ENCODE measurements at places on chromosomes 5 and 9. TPM values are rescaled to one million over a fixed set of nuclear protein-coding genes. Genes with fewer than 3 reads are reported as not detected.

Gene TTC23L
- polyA plus RNA-seq, result 0.39 TPM

Gene PCDHB8
- polyA plus RNA-seq, result 0.56 TPM

Gene TAL2
- polyA plus RNA-seq, result not detected

Gene GLT6D1
- polyA plus RNA-seq, result not detected

Gene ACTL7B
- polyA plus RNA-seq, result not detected

Gene CCDC180
- polyA plus RNA-seq, result 3.8 TPM

- H3K4me3 ChIP-seq, result peak overlapping the region; percentile 60
- no peaks in the 10 kb centered on the region for H3K36me3 ChIP-seq
- no peak overlapping the region for H3K27ac ChIP-seq
- H3K4me1 ChIP-seq, result peaks cover 7% of the 10 kb centered on the region
- peak; percentile 63 for DNase-seq
Observed at GRCh38 chr5:74866596-74867162, 492 bp upstream of the FAM169A start.

GRCh38 chr5:90289837-90290236 is 119.7 kb downstream of the CETN3 start:
- no peaks in the 10 kb centered on the region for H3K4me1 ChIP-seq
- H3K4me3 ChIP-seq, result no peak overlapping the region
- no peaks in the 10 kb centered on the region for H3K36me3 ChIP-seq
- DNase-seq, result no peak
- no peak overlapping the region for H3K27ac ChIP-seq

GRCh38 chr5:32325062-32325461 is 12.3 kb upstream of the MTMR12 start:
- H3K4me1 ChIP-seq, result no peaks in the 10 kb centered on the region
- no peaks in the 10 kb centered on the region for H3K36me3 ChIP-seq
- no peak overlapping the region for H3K27ac ChIP-seq

GRCh38 chr5:97422678-97423077 is 239.6 kb upstream of the RIOK2 start:
- no peak for DNase-seq
- no peaks in the 10 kb centered on the region for H3K36me3 ChIP-seq
- no peak overlapping the region for H3K27ac ChIP-seq
- no peaks in the 10 kb centered on the region for H3K4me1 ChIP-seq
- H3K4me3 ChIP-seq, result no peak overlapping the region

DNA sequence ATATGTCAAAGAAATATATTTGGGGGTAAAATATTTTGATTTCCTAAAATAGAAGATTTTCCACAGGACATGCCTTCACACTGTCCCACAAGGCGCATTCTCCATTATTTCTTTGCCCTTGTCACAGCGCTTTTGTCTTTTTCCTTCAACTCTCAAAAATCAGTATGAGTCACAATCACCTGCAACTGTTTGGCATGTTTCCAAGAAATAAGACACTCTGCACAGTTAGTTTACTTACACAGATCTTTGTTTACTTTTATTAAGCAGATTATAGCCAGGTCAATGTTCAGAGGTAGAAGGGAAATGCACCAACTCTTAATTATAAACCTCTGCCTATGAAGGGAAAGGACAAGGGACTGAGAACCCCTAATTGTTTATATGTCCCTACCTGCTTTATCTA is 9.5 kb downstream of the CEMIP2 start:
- H3K4me1 ChIP-seq, result peaks cover 2% of the 10 kb centered on the region
- H3K27me3 ChIP-seq, result no peaks in the 10 kb centered on the region
- H3K4me3 ChIP-seq, result no peak overlapping the region
- no peak overlapping the region for H3K27ac ChIP-seq
- no peak for DNase-seq

- no peak overlapping the region for H3K4me3 ChIP-seq
- no peak overlapping the region for H3K27ac ChIP-seq
- H3K36me3 ChIP-seq, result no peaks in the 10 kb centered on the region
- H3K27me3 ChIP-seq, result no peaks in the 10 kb centered on the region
- H3K4me1 ChIP-seq, result no peaks in the 10 kb centered on the region
Observed at GRCh38 chr9:126692759-126693427, 79.2 kb downstream of the LMX1B start.
